Thyroid gland (tissue), 4 donors: ENCODE measurements at places on chromosomes 5 and 9. TPM values are rescaled to one million over a fixed set of nuclear protein-coding genes. Genes with fewer than 3 reads are reported as not detected.

DNA sequence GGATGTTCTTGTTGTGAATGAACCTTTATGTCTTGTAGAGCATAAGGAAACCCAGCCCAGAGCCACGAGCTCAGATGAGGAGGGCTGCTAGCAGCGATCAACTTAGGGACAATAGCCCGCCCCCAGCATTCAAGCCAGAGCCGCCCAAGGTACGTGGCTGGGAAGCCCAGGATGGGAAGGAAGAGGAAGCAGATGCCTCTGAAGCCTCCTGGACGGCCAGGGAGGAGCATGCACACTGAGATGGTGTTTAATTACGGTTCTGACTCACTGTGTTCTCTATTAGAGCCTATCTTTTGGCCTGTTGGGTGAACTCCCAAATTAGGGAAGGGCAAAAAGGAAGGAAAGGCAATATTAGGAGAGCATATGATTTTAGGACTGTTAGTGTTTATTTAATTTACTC lies 75.3 kb downstream of the TJP2 start:
- DNase-seq = peak; percentile 23

DNA sequence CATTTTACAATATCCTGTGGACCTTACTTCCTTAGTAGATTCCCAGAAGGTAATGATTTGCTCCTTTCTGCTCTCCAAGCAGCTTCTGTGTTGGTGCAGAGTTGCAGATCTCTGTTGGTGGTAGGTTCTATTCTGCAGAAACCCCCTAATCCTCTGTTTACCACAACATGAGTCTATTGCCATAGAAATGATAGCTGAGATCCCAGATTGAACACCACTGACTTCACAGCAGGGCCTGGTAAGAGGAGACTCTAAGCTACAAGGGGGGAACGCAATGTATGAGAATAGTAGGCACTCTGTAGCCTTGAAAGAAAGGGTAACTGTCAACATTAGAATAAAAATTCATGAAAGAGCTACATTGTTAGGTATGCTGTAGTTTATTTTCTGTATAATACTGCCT lies 59.5 kb downstream of the MUSK start:
- DNase-seq = no peak

DNA sequence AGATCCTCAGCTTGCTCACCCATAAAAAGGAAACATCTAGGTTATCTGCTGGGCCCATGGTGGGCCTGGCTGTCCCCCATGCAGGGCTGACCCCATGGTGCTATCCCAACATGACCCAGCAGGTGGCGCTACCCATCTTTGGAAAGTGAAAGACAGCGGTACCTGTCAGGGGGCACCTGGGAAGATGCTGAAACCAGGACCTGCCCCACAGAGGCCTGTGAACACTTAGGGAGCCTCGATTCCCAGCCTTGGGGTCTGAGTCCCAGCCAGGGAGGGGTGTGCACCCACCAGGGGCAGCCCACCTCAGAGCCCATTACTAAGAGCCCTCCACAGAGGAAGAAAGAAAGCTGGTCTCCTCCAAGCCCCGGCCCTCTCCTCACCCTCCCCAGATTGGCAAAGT lies 46.6 kb upstream of the IPPK start:
- DNase-seq = peak; percentile 74

DNA sequence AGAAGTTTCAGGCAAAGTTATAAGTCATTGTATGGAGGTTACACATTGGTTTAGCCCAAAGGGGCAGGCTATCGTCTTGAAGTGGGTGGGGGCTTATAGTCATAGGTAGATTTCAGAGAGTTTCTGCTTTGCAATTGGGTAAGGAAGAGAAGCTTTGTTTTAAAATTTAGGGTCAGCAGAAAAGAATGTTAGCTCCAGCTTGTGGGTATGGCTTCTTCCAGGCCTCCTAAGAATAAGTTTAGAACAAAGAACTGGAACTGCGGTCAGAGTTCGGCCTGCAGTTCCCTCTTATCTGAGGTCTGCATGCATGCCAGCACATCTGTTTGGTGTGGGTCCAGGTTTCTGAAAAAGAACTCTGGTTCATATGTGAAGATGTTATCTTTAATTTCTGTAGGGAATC lies 96.1 kb downstream of the CYFIP2 start:
- DNase-seq = no peak

- DNase-seq = no peak
Measured at GRCh38 chr5:147065071-147065470, 169.8 kb upstream of the STK32A start.

DNA sequence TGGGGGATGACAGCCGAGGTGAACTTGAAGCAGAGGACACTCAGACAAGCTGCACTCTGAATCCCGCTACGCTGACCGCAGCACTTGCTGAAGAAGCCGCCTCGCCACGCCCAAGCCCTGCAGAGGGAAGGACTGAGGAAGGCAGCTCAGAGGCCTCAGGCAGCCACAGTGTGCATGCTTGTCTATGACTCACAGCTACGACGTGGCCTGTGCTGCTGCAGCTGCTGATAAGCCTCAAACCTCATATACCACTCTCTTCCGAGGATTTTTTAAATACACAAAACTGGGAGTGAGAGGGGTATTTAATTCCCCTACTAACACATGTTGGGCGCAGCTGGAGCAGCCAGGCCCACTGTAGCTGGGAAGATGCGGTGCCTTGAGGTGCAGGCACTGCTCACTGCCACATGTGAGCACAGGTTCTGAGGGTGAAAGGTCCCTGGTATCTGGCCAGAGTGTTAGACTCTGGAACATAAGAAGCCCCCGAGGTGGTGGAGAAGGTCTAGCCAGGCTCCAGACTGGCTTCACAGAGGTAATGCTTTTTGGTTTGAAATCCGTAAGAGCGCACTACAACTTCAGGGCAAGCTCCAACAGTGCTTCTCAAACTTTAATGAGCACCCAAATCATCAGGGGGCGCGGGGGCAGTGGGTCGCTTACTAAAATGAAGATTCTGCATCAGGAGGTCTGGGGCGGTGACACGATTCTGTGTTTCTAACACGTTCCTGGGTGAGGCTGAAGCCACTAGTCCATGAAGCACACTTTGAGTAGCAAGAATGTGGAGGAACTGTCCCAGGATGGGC lies 196.8 kb downstream of the AUH start:
- DNase-seq = no peak

GRCh38 chr5:172417983-172418630 lies 36.2 kb downstream of the SH3PXD2B start:
- peak; percentile 94 for DNase-seq

- no peak for DNase-seq
Measured at GRCh38 chr9:126620478-126620877, 6.8 kb downstream of the LMX1B start.

- DNase-seq = no peak
Measured at GRCh38 chr5:171569065-171569712, 149.7 kb downstream of the FGF18 start.

- DNase-seq = peak; percentile 42
Measured at GRCh38 chr5:91026466-91026865, 356.7 kb downstream of the ARRDC3 start.

GRCh38 chr5:109253262-109253661 lies 156.5 kb downstream of the PJA2 start:
- no peak for DNase-seq

- DNase-seq = no peak
Measured at GRCh38 chr5:139852696-139853095, 57.1 kb downstream of the PSD2 start.

GRCh38 chr5:78896132-78896531 lies 89.0 kb downstream of the ARSB start:
- no peak for DNase-seq

DNA sequence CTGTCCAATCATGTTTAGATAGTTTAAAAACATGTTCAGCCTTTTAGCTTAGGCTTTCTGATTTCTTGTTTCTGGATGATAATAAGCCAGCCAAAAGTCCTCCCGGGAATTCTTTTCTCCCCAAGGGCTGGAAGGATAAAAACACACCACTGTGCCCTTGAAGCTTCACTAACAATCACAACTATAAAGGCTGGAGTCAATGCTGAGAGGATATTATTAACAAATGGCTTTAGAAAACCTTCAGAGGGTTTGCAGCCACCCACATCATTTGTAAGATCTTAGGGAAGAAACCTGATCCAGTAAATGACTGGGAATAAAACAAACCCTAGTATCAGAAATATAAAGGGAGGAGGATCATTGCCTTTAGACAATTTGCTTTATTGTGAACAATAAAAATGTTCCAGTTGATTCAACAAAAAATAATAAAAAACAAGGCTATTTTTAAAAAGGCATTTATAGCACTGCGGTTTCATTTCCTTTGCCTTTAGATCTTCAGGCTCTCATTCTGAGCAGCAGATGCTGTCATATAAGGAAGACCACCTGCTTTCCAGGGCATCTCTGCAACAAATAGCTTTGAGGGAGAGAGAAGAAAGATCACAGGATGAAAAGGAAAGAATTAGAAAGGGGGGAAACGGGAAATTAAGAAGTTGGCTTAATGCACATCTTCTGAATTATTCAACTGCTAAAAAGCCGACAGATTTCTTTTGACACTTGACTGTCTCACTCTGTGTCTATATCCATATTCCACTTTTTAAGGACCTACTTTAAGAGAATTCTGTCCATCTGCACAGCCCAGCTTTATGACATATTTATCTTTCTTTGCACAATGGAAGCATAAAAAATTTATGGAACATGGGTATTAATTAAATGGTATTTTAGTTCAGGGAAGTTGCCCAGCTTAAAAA lies 277.2 kb upstream of the SLC24A2 start:
- no peak for DNase-seq

- no peak for DNase-seq
Measured at GRCh38 chr5:82794876-82795275, 282.3 kb downstream of the TMEM167A start.

DNA sequence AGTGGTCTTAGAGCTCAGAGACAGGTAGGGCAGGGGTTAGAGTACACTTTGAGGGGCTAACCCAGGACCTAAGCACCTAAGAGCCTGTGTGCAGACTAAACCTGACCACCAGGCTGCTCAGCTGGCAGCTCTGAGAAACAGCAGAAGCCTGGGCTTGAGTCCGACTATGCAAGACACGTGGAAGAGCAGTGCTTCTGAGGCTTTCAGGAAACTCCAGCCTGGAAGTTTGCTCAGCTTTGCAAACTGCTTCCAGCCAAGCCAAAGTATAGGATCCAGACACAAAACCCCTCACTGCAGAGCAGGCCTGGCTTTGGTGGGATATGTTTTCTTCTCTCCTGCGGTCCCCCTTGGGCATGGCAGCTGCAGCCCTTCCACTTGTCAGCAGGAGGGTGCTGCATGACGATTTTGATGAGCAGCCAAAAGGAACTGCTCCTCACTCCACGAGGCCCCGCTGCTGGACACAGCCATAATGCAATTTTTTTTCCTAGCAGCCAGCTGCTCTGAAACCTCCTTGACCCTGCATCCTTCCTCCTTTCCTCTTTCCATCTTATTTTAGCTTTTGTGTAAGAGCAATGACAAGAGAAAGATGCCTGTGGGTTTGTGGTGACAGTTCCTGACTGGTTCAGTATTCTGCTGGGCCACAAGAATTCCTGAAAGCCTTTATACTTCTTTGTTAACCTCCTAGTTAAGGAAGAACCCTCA lies 123.1 kb downstream of the LIFR start:
- DNase-seq = no peak

The PGGT1B gene
- total RNA-seq = 20.0 TPM

The GNA14 gene
- total RNA-seq = 13.9 TPM

The SMU1 gene
- total RNA-seq = 20.3 TPM
